ENCODE measurements at places on chromosomes 16 and 17.

DNA sequence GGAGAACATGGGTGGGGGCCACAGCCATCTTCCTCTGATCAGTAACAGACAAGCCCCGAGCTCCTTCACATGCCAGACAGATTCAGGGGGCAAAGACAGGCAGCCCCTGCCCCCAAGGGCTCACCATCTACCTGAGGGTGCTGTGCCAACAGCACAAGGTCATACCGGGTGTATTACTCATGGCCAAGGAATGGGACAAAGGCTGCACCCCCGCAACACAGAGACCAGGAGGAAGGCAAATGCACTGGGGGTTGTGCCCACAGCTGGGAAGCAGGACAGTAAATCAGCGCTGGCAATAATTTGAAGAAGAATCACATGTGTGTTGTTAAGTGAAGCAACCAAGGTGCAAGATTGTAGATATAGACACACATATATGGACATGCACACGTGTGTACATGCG is 137.1 kb downstream of the C16orf95 start:
- DNase-seq = no peak

GRCh38 chr17:35171834-35172233 is 22.4 kb downstream of the SLC35G3 start:
- DNase-seq = no peak

DNA sequence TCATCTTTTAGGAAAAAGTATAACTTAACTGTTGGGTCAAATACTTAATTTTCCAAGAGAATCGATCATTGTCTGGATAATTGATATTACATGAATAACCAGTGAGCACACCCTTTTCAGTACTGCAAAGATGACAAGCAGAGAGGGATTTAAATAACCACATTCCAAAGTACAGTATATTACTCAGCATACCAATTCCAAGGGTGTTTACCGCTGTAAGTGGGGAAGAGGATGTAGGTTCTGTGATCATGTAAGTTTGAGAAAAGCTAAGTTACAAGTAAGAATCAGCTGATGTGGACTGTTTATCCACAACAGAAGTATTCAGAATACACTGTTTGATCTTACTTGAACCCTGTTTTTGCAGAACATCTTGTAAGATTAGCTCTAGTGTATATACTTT is 6.1 kb downstream of the GDE1 start:
- DNase-seq = no peak

DNA sequence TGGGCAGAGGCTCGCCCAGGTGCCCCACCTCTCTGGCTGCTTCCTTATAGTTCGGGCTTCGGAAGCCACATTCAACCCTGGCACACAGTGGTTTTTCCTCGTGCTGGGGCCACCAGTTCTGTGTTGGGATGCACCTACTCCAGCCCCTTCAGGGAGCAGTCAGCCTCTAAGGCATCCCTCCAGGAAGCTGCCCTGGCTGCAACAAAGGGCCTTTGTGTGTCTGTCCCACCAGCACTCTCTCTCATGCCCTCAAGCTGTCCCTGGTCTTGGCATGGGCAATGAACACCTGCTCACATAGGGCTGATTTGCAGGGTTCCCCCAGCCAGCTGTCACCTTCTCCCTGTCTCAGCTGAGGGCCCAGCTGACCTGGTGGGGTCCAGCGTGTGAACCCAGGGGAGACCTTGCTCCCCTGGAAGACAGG is 754 bp upstream of the NOXO1 start:
- DNase-seq = no peak

GRCh38 chr17:46011711-46012505 is 12.9 kb downstream of the STH start:
- DNase-seq = no peak

GRCh38 chr17:164303-165235 is 16.9 kb downstream of the DOC2B start:
- DNase-seq = no peak

GRCh38 chr17:6796887-6797490 is 21.0 kb downstream of the FBXO39 start:
- DNase-seq = no peak

GRCh38 chr17:77437017-77437416 is 296.2 kb downstream of the SEC14L1 start:
- no peak for DNase-seq

- peak; percentile 37 for DNase-seq
These were observed 41.1 kb downstream of the KLHDC4 start for GRCh38 chr16:87724490-87725291.

GRCh38 chr16:83068686-83069085 is 441.9 kb downstream of the CDH13 start:
- DNase-seq = no peak

DNA sequence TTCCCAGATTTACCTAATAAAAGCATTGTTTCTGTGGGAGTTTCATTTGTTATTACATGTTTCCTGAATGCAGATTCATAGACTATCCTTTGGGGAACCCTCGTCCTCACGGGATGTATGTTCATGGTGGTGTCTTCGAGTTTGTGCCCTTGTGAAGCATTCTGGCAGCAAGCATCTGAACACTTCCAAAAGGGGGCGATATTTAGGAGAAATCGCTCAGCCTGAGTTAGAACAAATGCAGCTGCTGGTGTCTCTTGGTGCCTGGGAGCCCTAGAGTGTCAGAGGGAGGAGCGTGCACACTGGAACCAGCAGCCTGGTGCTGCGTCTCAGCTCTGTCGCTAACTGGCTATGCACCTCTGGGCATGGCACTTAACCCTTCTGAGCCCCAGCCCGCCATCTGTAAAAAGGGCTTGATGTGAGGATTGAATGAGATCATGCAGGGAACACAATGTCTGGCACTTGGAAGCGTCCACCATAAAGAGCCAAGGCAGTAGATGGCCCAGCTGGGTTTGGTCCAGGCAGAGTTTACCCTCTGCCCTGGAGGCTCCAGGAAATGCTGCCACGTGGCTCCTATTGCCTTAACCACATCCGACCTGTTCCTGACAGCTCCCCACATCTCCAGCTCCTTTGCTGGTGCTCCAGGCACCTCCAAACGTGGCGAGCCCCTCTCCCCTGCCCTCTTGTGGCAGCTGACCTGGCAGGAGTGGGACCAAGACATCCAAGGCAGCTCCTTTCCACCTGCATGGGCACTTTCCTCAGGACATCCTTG is 25.0 kb upstream of the C16orf78 start:
- DNase-seq = no peak

GRCh38 chr16:58037365-58038057 is 12.0 kb downstream of the MMP15 start:
- DNase-seq = no peak

DNA sequence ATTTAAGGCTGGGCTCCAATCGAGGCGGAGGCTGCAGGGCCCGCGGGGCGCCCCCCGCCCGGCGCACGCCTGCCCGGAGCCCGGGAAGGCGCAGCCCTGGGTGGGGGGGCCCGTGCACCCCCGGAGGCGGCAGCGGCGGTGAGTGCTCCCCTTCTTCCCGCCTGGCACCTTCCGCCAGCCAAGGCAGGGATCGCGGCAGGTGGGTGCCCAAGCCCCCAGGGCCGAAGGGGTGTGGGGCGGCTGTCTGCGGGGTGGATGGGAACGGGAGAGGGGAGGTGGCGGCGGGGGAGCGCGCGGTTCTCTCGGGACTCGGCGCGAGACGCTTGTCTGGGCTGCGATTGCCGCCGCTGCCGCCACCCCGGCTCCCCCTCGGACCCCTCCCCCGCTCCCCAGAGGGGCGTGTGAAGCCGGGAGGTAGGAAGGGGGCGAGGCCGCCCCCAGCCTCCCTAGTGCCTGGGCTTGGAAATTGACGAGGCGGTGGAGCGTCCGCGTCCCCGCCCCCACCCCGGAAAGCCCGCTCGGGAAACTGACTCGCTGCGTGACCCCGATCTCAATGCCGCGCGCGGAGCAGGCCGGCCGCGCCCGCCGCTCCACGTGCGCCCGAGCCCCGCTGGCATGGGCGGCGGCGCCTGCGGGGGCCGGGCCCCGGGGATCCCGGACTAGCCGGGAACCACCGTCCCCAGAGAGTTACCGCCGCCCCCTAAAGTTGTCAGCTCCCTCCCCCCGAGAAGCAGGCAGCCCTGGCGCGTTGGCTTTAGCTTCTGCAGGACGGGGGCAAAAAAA is 231.5 kb downstream of the MRTFB start:
- DNase-seq = peak; percentile 34

DNA sequence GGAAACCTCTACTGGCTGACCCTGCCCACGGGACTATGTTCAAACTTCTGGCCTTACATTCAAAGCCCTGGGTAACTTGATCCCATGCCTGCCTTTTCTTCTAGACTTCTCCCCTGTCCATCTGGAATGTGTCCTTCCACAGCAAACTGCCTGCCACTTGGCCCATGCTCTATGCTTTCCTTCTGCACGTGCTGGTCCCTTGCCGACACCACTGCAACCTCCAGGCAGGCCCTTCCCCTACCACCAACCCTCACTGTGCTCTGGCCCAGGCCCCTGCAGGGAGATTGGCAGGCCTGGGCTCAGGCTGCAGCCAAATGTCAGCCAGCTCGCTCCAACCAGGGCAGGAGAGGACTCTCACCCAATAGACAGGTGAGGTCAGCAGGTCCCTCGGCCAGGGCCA is 11.0 kb downstream of the HSD11B2 start:
- DNase-seq = no peak

DNA sequence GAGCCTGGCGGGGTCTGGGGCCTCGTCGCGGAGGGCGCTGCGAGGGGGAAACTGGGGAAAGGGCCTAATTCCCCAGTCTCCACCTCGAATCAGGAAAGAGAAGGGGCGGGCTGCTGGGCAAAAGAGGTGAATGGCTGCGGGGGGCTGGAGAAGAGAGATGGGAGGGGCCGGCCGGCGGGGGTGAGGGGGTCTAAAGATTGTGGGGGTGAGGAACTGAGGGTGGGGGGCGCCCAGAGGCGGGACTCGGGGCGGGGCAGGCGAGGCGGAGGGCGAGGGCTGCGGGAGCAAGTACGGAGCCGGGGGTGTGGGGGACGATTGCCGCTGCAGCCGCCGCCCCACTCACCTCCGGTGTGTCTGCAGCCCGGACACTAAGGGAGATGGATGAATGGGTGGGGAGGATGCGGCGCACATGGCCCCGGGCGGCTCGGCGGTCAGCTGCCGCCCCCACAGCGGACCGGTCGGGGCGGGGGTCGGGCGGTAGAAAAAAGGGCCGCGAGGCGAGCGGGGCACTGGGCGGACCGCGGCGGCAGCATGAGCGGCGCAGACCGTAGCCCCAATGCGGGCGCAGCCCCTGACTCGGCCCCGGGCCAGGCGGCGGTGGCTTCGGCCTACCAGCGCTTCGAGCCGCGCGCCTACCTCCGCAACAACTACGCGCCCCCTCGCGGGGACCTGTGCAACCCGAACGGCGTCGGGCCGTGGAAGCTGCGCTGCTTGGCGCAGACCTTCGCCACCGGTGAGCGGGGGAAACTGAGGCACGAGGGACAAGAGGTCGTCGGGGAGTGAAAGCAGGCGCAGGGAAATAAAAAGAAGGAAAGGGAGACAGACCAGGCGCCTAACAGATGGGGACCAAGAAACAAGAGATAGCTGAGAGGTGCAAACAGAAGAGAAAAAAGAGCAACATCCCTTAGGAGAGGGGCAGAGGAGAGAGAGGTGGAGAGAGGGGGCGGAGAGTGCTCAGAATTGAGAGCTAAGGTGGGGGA is at the start of gene PNMT:
Gene PNMT (plus strand): TSS at position 509 of the 980 bp plus-strand sequence. CDS start 23 bp downstream, at position 532.
- DNase-seq = peak; percentile 66

GRCh38 chr16:83137326-83137781 is 510.6 kb downstream of the CDH13 start:
- no peak for DNase-seq

- DNase-seq = no peak
These were observed 4.5 kb downstream of the BCL6B start for GRCh38 chr17:7027335-7027734.

DNA sequence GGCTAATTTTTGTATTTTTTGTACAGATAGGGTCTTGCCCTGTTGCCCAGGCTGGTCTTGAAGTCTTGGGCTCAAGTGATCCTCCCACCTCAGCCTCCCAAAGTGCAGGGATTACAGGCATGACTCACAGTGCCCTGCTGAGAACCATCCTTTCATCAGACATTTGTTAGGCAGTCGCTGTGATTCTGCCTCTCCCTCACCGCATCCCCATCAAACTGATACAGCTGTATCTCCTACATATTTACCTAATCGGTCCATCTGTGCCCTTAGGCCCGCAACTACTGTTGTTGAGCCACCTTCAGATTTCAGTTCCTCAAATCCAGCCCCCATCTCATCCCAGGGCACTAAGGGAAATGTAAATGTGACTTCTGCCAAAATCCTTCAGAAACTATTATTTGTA is 2.0 kb upstream of the SLC43A2 start:
- no peak for DNase-seq

DNA sequence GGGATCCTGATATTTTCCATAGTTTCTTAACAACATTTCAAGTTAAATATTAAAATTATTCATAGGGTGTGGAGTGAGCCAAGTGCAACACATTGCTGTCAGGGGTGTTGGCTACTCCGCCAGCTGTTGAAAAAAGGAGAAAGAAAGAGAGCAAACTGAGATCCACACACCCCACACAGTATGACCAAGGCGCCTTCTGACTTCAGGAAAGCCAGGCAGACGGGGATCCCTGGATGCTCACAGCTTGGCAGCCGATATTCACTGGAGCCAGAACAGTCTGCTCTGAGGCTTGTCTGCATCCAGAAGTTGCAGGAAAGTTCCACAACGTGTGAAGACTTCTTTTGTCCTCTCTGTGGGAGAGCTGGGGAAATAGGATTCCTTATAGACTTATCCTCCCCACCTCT is 9.3 kb downstream of the CHD9NB start:
- DNase-seq = no peak

GRCh38 chr17:62870552-62870971 is 62.4 kb upstream of the MARCHF10 start:
- DNase-seq = no peak

GRCh38 chr17:62781831-62782251 is 26.3 kb downstream of the MARCHF10 start:
- no peak for DNase-seq

DNA sequence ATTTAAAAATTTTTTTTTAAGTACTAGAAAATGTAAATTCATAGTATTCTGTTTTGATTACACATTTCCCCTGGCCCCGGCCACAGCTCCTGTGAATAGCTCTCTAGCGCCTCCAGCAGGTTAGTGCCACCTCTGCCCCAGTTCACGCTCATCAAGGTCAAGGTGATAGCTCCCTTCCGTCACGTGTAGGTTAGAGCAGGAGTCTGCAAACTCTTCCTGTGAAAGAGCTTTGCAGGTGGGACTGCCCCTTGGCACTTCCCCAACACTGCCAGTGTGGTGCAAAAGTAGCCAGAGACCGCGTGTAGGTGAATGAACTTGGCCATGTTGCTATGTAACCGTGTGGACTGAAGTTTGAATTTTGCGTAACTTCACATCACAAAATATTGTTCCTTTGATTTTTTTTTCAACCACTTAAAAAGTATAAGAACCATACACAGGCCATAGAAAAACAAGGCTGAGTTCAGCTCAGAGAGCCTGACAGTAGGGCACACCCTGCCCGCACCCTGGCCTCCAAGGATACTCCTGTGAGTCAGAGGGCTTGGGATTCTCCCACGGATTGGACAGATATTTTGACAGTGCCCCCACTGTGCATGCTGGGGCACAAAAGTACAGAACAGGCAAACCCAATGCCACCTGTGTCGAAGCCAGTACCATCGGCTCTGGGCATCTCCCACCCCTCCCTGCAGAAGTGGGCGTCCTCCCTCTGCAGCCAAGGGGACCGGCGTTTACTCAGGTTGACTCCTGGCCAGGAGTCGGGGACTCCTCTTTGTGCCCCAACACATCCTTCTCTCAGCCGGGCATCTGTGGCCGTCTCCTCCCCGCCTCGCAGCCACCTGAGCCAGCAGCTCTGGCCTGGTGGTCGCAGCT is 92.0 kb upstream of the CHMP6 start:
- peak; percentile 77 for DNase-seq

- DNase-seq = no peak
These were observed 37.5 kb downstream of the SDR42E1 start for GRCh38 chr16:81973737-81974136.

Measured in activated CD8-positive, alpha-beta memory T cell treated with anti-CD3 and anti-CD28 coated beads, Interleukin-2, amount 50 U/mL, for 4 hours (primary cell).